Renal cortical epithelial cell (primary cell): ENCODE measurements at places on chromosomes 6 and 20. TPM values are rescaled to one million over a fixed set of nuclear protein-coding genes. Genes with fewer than 3 reads are reported as not detected.

GRCh38 chr6:16471910-16472297, 233.5 kb downstream of the GMPR start:
- DNase-seq, result no peak

LHFPL5 gene
- total RNA-seq, result 0.10 TPM in 1 of 2 replicates, not detected in the other

ADGRB3 gene
- under 0.01 and 0.05 TPM in 2 replicates for total RNA-seq

GRCh38 chr20:58839474-58839874, 11.2 kb downstream of the GNAS-AS1 start:
- no peak for DNase-seq

GRCh38 chr6:3296078-3296477, 37.3 kb downstream of the PSMG4 start:
- no peak for DNase-seq

GRCh38 chr6:80988286-80988685, 764.2 kb downstream of the TENT5A start:
- no peak for DNase-seq

DYNLT2 gene
- 0.35 and 0.75 TPM in 2 replicates for total RNA-seq

- no peak for DNase-seq
These were observed 312.0 kb downstream of the SOX4 start for GRCh38 chr6:21905531-21905930.

DNA sequence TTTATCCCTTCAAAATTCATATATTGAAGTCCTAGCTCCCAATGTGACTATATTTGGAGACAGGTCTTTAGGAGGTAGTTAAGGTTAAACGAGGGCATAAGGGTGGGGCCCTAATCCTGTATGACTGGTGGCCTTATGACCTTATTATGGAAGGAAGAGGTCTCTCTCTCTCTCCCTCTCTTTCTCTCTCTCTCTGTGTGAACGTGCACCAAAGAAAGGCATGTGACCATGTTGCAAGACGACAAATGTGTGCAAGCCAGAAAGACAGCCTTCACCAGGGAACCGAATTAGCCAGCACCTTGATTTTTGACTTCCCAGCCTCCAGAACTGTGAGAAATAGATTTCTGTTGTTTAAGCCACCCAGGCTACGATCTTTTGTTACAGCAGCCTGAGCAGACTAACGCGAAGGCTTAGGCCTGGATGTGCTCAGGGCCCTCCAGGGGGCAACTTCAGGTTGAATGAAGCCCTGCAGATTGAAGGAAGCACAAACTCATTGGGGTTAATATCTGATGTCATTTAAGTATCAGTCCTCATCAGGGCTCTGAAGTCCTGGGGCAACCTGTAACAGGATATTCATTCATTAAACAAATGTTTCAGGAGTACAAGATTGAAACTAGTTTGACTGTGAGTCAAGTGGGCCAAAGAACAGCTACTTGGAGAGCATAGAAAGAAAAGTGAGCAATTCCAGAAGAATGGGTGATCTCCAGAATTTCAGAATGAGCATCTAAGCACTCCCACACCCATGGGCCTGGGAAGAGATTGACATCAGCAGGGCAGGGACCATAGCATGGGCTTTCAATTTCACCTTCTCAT, 157.4 kb upstream of the TNFAIP3 start:
- DNase-seq, result peak; percentile 62

DNA sequence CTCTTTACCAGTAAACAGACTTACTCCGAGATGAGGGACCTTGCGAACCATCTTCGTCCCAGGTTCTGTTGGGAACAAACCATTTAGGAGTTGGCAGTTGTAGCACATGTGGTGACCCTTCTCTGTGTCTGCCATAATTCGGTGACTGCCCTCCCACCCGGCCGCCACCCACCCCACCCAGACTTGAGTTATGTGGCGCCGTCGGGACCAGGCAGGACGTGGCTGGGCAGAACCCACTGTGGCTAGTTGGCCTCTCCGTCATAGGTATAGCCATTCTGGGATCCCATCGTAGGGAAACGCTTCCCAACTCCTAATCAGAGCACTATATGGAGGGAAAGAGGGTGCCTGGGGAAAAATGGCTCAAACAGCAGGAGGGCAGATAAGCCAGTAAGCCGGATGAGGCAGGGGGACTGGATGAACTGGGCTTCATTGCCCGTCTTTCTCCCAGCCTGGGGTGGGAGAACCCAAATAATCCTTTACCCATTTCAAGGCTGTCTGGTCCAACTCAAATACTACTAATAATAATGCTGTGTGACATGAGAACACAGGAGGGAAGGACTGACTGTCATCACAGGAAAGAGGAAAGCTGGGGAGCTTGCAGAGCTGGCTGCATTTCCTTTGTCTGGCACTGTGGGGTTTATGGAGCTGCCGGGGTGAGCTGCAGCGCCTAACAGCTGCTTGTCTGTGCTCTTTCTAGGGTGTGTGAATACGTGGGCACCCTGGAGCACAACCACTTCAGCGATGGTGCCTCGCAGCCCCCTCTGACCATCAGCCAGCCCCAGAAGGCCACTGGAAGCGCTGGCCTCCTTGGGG, 73.0 kb upstream of the PBOV1 start:
- DNase-seq, result no peak

- no peak for DNase-seq
These were observed 345.7 kb downstream of the UTRN start for GRCh38 chr6:144630857-144631256.

- DNase-seq, result no peak
These were observed 120.4 kb downstream of the SESN1 start for GRCh38 chr6:108974201-108974600.

DNA sequence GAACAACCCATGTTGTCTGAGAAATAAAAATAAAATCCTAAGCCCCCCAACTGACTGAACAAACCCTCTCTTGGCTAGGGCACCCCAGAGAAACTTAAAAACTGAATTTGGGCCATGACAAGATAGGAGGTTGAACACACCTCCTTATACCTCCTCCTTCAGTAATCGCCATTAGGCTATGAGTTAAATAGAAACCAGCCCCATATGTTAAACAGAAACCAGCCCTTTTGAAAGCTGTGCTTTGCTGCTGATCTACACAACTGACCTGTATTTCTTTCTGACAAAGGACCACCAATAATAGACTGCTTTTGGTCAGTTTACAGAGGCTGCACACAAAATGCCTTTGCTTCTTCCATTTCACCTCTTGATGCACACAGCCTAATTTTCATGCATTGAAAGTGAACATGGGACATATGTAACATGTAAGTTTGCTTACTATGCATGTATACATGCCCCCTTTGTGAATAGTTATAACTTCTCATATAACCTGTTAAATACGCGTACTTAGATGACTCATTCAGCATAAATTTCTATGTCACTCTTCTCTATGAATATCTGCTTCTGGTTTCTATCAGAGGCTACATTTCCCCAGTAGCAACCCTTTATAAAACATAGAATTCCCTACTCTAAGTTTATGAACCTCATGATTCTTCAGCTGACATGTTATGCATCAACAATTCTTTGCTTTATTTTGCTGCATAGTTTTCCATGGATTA, 462.9 kb downstream of the COL12A1 start:
- no peak for DNase-seq

CD2AP gene
- 90.3 and 113 TPM in 2 replicates for total RNA-seq

MMP24 gene
- total RNA-seq, result 46.4 and 64.1 TPM in 2 replicates

TMEM200A gene
- total RNA-seq, result 3.7 and 5.6 TPM in 2 replicates

DNA sequence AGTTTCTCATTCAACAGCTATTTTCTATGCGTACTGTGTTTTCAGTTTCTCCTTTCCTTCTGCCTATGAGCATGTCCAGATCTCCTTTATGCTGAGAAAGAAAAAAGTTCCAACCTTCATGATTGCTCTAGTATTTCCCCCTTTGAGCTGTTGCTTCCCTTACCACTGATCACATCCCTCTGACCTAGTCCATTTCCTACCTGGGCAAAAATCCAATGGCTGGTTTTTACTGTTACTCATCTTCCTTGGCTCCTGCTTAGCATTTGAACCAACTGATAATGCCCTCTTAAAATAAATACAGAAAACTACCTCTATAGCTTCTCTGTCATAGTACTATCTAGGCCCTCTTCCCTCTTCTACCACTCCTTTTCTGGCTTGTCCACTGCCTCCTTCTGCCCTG, 6.0 kb downstream of the RFX6 start:
- no peak for DNase-seq

DNA sequence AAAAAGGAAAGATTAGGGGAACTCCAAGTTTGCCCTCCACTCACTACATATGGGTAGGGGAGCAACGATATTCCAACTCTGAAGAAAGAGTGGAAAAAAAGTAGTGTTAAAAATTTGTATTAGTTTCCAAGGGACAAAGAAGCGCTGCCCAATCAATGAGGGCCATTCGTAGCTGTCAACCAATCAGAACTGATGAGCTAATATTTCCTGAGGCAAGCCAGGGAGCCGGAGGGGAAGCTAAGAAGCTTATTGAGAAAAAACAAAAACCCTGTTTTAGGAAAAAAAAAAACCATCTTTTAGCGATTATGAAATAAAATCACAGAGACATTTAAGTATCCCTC, 59.5 kb downstream of the TRIM38 start:
- peak; percentile 78 for DNase-seq

DNA sequence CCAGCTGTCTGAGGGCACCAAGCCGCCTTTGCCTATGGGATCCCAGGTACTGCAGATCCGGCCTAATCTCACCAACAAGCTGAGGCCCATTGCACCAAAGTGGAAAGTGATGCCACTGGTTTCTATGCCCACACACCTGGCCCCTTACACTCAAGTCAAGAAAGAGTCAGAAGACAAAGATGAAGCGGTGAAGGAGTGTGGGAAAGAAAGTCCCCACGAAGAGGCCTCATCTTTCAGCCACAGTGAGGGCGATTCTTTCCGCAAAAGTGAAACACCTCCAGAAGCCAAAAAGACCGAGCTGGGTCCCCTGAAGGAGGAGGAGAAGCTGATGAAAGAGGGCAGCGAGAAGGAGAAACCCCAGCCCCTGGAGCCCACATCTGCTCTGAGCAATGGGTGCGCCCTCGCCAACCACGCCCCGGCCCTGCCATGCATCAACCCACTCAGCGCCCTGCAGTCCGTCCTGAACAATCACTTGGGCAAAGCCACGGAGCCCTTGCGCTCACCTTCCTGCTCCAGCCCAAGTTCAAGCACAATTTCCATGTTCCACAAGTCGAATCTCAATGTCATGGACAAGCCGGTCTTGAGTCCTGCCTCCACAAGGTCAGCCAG, 283.0 kb downstream of the TSHZ2 start:
- no peak for DNase-seq

MLN gene
- total RNA-seq, result not detected in 2 replicates

JPH2 gene
- 8.5 and 11.6 TPM in 2 replicates for total RNA-seq

DNA sequence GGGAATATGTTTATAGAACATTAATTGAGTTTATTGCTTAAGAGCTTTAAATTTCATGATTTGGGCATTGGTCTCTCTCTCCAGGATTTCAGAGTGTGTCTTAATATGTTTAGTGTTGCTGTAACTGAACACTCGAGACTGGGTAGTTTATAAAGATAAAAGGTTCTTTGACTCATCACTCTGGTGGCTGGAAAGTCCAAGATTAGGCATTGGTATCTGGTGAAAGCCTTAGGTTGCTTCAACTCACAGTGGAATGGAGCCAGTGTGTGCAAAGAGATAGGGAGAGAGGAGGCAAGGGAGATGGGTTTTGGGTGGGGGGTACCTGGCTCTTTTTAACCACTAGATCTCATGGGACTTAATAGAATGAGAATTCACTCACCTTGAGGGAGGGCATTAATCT, 35.6 kb upstream of the DTNBP1 start:
- no peak for DNase-seq

DNA sequence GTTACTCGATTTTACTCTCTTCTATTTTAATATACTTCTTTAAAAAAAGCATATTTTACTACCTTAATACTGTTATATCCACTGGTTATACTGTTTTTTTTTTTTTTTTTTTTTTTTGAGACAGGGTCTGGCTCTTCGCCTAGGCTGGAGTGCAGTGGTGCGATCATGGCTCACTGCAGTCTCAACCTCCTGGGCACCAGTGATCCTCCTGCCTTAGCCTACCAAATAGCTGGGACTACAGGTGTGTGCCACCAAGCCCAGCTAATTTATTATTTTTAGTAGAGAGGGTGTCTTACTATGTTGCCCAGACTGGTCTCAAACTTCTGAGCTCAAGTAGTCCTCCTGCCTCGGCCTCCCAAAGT, 170.7 kb downstream of the DOK5 start:
- DNase-seq, result no peak

DNA sequence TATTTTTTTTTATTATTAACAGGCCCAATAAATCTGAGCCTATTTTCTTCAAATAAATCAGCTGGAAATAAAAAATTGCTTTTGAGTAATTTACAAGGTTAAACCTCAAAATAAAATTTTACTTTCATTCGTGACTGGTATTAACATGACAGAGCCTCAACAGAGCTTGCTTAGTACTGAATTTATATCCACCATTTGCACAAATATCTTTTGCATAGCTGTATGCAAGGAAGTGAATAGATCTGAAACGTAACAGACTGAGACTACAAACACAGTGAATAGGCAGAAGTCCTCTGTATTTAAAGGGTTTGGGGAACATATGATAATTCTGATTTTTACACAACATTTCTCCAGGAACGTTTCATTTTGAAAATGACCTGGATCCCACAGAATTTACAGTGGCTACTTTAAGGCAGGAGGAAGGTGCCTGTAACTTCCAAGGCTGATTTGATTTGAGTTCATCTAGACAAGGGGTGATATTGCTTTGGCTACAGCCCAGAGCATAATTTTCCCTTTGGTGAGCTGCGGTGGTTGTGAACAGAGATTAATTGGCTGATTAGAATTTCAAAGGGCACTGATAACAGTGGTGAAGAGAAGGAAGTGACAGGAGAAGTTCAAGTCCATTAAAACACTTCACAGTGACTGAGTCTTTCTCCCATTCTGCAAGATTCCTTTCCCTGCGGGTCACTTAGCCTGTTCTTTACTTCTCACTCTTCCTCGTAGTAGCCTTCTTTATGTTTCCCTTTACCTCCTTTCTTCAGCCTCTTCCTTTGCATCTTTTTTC, 121.2 kb upstream of the SASH1 start:
- no peak for DNase-seq

GRCh38 chr20:1920252-1920651, 25.0 kb downstream of the SIRPA start:
- peak; percentile 99 for DNase-seq

THEMIS gene
- total RNA-seq, result not detected in 2 replicates

DNA sequence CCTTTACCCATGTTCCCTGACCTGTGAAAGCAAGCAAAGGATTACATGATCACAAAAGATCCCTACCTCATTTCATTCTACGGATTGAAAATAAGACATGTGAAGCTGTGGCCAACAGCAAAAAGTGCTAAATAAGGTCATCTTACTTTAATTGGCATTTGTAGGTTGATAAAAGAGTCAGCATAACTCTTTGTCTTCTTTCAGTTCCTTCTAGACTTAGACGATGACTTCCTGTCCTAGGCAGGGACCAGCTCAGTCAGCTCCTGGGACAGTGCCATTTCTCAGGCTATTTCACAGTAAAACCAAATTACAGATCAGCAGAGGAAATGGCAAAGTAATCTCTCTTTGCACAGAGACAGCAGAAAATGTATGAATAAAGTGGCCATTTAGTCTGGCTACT, 480.7 kb downstream of the RFPL4B start:
- DNase-seq, result no peak
